Esophagus mucosa (tissue), 1 donor: ENCODE measurements at places on chromosomes 6 and 20.

DNA sequence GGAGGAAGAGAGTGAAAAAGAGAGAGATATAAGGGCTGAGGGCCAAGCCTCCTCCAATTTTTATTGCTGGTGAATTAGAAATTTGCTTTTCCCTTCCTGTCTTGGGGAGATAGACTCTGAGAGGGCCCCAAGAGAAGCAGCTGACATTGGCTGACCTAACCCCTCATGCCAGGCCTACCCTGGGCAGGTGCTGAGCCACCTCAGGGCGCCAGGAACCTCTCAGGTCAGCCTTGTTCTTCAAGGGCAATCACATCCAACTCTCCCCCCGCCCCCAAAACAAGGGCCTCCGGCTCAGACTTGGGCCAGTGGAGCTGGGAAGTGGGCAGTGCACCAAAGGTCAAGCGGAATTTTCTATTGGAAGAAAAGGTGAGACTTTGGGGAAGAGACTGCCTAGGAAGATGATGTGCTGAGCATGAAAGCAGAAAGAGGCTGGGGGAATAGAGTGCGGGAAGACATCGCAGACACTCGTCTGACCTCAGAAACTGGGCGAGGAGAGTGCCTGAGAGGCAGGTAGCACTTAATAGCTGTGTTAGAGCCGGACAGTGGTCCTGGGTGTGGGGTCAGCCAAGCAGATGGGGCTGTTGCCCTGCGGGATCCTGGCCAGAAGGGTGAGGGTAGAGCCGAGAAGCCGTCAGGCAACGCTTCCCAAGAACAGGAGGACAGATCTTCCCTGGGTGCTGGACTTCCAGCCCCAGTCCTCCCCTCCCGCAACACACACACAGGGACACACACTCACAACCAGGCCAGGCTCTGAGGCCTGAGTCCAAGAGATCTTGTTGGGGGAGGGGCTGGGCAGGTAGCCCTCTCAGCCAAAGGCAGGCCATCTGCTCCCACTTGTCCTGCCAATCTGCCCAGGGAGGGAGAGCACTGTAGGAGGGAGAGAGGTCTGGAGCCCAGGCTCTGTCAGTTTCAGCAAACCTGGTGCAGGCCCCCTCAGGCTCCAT is 3.7 kb upstream of the FASTKD5 start:
- no peak for ATAC-seq

DNA sequence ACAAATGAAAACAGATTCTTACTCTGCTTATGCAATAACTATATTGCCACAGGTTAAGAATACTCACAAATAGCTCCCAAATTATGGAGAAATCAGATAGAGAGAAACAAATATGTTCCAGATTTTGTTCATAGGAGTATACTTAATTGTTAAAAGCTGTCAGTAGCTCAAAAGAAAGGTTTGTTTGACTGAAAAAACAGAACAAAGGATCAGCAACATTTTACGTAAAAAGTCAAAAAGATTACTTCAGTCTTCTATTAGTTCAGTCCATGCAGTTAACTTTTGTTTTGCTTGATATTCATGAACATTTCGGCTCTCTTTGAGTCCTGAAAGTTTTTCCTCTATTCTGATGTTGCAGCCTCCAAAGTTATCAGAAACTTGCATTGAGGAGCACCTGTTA is 13.4 kb upstream of the NANP start:
- ATAC-seq: no peak

GRCh38 chr6:4374216-4374615 is 238.8 kb upstream of the ECI2 start:
- no peak for ATAC-seq

DNA sequence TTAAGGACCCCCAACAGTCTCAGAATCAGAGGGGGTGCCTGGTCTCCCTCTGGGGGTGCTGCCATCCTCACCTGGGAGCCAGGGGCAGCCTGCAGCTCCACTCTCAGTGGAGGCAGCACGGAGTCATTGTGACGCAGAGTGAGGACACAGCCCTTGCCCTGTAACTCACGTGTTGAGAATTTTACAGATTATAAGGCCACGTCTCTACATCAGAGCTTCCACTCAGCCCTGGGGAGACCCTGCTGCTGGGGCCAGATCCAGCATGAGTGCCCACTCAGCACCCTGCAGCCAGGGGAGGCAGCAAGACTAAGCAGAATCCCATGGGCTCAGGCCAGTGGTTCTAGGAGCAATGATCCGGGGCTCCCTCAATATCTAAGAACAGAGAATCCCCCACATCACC is 137.4 kb upstream of the AFDN start:
- no peak for ATAC-seq

GRCh38 chr6:30037182-30037788 is 23.8 kb upstream of the POLR1H start:
- peak; percentile 29 for ATAC-seq

GRCh38 chr6:105235155-105235554 is 55.3 kb upstream of the POPDC3 start:
- ATAC-seq: no peak

DNA sequence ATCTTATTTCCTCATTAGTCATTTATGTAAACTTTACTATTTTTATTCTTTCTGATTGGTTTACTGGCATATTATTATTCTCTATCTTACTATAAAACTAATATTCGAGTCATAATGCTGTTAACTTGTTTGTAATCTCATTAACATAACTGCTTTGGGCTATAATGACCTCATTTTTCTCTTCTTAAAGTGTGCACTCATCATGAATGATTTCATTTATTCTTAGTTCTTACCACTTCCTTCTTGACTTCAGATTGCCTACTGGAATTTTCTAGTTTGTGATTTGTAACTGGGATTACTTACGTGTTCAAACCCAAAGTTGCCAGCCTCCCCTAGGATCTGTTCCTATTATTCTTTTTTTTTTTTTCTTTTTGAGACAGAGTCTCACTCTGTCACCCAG is 91.8 kb upstream of the TNFAIP3 start:
- ATAC-seq: no peak

DNA sequence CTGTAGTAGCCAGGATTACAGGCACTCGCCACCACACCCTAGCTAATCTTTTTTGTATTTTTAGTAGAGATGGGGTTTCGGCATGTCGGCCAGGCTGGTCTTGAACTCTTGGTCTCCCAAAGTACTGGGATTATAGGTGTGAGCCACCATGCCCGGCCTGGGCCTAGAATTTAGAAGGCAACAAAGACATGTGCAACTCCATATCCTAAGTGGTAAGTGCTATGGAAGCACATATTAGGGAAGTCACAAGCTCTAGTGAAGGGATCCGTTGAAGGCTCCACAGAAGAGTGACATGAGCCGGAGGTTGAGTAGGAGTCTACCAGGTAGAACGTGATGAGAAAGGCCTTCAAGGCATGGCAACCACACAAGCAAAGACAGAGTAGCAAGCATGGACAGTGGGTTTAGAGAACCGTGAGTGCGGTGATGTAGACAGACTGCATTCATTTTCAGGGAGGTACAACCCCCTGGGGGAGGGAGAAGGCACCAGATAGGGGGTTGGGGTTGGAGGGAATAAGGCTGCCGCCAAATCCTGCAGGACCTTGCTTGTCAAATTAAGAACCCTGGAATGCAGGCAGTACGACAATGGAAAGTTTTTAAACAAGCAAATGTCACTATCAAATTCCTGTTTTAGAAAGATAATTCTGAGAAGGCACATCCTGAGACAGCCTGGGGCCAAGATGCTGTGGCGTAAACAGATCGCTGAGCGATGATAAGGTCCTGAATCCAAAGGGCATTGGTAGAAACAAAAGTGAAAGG is 50.2 kb downstream of the ARHGAP18 start:
- ATAC-seq: no peak

DNA sequence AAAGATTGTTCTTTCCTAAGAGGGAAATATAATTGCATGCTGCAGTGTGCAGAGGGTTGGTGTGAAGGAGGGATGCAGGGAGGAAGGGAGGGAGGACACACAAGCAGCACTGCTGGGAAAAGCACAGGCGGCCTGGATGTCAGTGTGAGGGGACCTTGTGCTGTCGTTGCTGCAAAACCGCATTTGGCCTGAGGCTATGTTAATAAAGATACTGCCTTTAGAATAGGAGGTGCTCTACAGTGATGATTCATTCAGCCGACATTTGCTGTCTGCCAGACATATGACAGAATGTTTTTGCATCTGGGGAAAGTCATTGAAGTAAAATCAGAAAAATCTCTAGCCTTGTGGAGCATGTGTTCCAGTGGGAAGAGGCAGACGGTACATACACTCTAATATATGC is 50.5 kb upstream of the TRIM26 start:
- no peak for ATAC-seq

DNA sequence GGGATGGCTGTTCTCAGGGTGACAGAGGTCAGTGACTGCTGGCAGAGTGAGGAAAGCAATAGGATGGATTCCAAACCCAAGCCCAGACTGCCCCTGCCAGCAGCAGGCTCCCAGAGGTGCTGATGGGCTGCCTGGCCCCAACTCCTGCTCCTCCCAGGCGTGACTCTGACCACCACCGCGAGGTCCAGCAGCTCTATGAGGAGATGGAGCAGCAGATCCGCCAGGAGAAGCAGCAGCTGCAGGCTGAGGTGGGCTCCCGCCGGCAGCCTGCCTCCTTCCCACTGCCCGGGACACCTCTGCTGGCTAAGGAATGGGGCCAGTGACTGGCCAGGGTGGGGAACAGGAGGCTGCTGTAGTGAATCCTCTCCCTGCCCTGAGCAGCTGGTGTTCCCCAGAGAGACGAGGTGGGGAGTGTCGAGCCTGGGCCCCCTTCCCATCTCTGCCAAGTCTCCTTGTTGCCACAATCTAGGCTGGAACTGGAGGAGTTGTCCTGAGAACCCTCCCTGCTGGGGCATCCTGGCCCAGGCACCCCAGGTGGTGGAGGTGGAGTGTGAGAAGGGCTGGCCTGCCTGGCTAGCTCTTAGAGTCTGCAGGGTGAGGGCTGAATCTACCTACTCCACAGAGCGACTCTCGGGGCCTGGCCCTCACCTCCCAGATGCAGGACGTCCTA is 20.4 kb downstream of the RAB44 start:
- ATAC-seq: peak; percentile 11

- no peak for ATAC-seq
Measured at GRCh38 chr6:4935486-4935885, 68.4 kb downstream of the RPP40 start.

- ATAC-seq: no peak
Measured at GRCh38 chr6:65566117-65566516, 140.9 kb downstream of the EYS start.

- ATAC-seq: no peak
Measured at GRCh38 chr6:149513915-149514314, 29.1 kb upstream of the ZC3H12D start.

DNA sequence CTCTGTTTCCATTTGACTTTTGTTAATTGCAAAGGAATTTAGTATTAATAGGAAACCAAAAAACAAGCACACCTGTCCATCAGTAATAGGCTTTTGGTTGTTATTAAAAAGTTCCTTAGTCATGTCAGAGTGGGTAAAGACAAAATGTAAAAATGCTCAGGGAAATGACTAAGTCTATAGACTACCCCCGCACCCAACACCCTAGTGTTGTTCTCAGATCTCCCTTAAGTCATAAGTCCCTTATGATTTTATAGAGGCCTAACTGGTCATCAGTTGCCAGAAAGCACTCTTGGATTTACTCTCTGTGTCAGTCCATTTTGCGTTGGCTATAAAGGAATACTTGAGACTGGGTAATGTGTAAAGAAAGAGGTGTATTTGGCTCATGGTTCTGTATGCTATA is 52.8 kb downstream of the MAP3K4 start:
- ATAC-seq: no peak

DNA sequence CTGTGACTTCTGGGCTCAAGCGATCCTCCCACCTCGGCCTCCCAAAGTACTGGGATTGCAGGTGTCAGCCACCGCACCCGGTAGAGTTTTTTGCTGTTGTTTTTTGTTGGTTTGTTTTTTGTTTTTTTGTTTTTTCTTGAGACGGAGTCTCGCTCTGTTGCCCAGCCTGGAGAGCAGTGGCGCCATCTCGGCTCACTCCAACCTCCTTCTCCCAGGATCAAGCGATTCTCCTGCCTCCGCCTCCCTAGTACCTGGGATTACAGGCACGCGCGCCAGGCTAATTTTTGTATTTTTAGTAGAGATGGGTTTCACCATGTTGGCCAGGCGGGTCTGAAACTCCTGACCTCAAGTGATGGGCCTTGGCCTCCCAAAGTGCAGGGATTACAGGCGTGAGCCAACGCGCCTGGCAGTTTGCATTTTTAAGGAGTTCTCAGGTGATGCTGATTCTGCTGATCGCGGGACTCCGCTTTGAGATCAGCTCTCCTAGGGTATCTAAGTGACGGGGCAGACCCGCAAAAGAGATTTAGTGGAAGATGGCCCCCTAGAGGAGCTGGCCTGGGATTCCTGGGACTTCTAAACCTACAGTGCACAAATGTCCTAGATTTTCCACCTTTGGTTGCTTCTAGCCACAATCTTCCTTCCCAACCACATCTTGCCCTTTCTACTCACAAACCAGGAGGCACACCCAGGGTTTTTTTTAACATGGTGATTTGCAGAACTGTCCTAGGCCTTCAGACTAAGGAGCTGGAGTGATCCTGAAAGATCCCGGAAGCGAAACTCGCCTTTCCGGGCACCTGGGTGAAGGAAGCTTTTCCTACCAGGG is 45.2 kb downstream of the DPPA5 start:
- peak; percentile 20 for ATAC-seq

GRCh38 chr6:150527100-150527499 is 72.6 kb upstream of the PLEKHG1 start:
- ATAC-seq: no peak

DNA sequence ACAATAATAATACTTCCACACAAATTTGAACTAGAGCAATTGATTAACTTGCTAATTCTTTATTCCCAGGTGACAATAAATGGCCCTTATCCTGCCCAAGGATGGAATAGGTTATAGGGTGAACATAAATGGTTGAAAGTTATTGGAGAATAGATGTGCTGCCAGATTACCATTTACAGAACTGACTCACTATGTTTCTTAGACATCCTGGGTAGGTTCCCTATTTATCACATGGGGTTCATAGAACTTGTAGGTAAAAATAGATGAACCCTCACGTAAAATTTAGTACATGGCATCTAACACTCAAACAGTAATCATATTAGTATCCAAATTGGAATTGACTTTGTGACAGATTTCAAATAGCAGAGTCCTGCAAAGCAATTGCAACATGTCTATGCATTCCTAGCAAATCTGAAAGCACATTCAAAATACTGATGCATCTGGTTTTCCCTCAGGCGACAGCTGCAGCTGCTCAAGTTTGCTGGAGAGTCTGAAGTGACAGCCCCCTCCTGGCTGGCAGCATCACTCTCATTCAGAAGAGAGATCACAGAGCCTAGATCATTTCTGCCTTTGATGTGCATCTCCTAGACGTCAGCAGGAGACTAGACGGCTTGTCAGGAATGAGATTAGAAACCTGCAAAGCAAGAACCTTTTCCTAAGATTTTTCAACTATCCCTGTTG is 80.2 kb upstream of the RNF217 start:
- ATAC-seq: no peak

DNA sequence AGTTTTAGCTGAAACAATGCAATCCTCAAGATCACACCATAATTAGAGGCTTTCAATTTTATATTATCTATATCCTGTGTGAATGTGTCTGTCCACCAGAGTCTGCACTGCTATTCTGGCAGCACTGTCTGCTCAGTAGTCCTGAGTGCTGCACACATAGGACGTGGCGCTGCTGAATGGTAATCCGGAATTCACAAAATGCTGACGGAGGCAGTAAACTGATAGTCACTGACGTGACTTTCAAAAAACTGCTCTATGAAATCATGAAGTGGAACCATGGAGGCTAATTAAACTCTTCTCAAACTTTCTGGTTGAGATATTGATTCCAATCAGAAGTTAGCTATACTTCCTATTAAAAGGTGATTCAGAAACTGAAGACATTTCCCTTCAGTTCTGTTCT is 190.8 kb upstream of the NOX3 start:
- ATAC-seq: peak; percentile 60
